ENCODE measurements at places on chromosomes 13 and 19.

DNA sequence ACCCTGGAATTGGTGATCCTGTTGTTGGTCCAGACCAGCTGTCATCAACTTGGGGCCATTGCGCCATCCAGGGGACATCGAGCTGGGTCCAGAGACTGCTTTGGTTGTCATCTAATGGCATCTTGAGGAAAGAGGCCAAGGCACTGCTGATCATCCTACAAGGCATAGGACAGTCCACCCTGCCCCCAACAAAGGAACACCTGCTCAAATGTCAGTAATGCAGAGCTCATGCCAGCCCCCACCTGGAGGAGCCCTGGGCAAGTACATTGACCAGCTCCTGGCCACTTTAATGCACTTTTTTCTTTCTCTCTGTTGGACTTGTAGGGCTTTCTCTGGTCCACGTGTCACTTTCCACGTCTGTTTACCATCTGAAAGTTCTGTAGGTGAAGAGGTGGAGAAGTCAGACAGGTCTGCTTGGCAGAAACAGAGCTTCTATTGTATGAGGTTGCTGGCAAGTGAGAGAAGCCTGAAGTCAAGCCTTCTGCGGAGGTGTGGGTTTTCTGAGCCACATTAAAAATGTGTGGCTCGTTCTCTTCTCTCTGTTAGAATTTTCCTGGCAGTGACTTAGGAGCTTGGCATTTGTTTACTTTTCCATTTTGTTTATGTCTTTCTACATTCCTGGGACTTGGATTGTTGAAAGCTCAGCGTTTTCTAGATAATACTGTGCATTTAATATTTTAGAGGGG is 124.0 kb upstream of the RNF113B start:
- DNase-seq: peak; percentile 67

- DNase-seq: no peak
Measured at GRCh38 chr13:110798081-110798994, 84.8 kb downstream of the ING1 start.

- no peak for DNase-seq
Measured at GRCh38 chr13:89967701-89968100, 1379.8 kb upstream of the MIR17HG start.

DNA sequence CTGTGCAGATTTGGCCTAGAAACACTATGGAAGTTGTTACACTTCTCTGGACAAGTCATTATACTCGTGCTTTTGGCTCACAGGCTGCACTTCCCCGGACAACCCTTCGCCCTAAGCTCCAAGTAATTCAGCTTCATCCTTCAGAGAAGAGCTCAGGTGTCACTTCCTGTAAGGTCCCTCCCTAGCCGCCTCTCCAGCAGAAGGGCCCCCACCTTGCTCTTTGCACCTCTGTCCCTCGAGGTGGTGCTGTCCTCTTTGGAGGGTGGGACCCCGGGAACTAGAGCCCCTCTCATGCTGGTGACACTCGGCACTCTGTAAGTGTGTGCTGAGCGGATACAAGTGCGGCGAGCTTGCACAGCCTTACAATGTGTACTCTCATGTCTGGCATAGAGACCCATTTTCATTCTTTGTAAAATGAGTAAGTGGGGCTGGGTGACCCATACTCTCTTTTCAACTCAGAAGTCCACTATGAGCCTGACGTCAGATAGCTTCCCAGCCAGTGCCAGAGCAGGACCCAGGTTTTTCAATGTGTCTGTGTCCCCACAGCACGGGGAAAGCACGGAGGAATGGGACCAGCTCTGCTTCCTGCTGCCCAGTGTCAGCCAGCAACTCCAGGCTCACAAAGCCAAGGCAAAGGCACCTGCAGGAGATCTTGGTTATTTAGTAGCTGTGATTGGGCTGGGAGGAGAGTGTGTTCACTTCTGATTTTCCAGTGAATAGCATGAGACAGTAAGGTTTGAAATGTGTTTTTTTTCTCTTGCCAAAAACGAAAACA is 26.9 kb downstream of the CHAMP1 start:
- no peak for DNase-seq

All from GM23248 (cell line).